ENCODE measurements at places on chromosomes 5 and 9. TPM values are rescaled to one million over a fixed set of nuclear protein-coding genes. Genes with fewer than 3 reads are reported as not detected.

SH3TC2 gene
- total RNA-seq = 1.4 TPM

LIFR gene
- total RNA-seq = 151 TPM

TAF11L10 gene
- total RNA-seq = not detected

GLRA1 gene
- total RNA-seq = not detected

ZNF883 gene
- total RNA-seq = 0.78 TPM

RORB gene
- 2.1 TPM for total RNA-seq

ENTREP1 gene
- 34.9 TPM for total RNA-seq

RAD50 gene
- total RNA-seq = 32.8 TPM

DNA sequence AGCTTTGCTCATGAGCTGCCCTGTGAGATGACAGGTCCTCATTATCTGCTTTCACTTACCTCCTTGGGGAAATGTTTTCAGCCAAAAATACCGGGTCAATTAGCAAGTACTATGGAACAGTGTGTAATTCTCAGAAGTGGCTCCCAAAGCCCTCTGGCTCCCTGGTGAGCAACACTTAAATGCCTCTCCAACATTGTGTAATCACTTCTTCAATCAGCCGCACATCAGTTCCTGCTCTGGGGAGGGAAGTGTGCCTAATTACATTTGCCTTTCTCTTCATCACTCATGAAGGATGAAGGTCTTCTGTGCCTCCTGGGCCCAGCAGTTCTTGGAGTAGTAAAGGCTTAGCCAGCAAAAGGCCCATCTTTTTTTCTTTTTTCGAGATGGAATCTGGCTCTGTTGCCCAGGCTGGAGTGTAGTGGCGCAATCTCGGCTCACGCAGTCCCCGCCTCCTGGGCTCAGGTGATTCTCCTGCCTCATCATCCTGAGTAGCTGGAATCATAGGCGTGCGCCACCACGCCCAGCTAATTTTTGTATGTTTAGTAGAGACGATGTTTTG is 23.1 kb downstream of the NIM1K start:
- DNase-seq = peak; percentile 80

DNA sequence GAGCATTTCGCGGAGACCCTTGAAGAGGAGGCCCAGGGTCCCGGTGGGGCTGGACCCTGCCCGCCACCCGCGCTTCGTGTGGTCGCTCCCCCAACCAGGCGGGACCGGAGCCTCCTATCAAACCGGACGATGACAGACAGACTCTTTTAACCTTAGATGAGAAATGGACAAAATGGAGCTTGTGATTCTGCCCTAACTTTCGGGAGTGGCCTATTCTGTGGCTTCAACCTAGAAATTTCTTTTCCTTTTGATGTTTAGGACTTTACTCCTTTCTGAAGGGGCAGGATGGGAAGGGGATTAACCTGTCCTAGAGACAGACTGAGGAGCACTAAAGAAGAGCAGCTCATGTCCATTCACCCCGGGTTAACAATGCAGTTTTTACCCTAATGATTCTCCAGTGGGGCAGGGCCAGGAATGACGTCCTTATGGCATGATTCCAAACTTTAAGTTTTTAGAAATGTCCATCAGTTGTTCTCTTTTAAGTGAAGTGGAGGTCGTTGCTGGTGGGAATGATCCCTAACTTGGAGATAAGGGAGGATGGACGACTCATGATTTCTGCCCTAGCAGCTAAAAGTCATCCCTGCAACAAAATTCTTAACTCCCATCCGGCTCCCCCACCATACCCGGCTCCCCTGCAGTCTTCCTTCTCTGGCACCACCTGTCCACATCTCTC is 1.0 kb downstream of the NIPSNAP3A start:
- DNase-seq = no peak

- DNase-seq = no peak
These were observed 5.6 kb downstream of the KLHL3 start for GRCh38 chr5:137730336-137730735.

GRCh38 chr5:117072439-117072838 is 497.8 kb upstream of the SEMA6A start:
- no peak for DNase-seq

GRCh38 chr9:113844466-113844865 is 31.6 kb upstream of the ZNF618 start:
- no peak for DNase-seq

- DNase-seq = no peak
These were observed 181.4 kb downstream of the FGF18 start for GRCh38 chr5:171600741-171601265.

DNA sequence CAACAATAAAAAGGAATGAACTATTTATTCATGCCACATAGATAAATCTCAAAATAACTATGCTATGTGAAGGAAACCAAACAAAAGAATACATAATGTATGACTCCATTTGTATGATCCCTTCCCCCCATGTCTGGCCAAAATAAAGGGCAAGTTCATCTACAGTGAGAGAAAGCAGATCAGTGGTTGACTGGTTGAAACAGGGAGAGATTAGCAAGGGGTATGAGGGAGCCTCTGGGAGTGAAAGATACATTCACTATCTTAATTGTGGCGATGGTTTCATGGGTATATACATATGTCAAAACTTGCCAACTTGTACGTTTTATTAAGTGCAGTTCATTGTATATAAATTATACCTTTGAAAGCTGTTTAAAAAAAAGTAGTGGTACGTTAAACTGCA is 4.8 kb downstream of the PSMD5 start:
- no peak for DNase-seq

DNA sequence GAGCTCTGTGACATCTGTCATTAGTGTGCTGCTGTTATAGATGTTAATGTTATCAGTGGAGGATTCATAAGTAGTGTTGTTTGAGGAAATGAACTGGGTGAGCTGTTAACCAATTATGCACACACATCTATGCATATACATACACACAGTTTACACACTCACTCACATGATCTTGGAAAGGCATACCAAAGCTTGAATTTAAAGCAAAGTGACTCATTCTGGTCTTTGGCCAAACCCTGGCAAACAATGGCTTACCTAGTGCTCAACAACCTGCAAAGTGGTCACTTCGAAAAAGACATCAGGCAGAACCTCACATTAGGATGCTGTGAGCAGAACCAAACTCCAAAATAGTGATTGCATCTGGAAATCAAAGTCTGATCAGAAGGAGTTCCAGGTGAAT is 1037.3 kb upstream of the CDH6 start:
- DNase-seq = no peak

All from upper lobe of right lung (tissue), 1 donor.